ENCODE measurements at places on chromosomes 12 and 14.

GRCh38 chr14:44369401-44370123 lies 137.5 kb downstream of the FSCB start:
- no peak for DNase-seq

DNA sequence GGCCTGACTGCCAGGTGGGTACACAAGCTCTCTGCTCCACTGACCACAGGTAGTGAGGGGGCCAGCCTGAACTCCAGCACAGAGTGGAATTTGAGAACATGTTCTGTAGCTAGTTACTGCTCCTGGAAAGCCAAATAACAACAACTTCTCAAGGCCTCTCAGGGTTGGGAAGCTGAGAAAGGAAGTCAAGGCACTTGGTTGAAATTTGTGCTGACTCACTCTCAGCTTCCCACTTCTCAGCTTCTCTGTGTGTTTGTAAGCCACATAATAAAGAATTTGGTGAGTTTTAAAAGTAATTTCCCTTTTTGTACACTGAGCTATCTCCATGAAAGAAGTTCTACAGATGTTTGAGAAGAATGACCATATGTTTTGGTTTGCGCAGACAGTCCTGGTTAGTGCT lies 234.9 kb downstream of the KTN1 start:
- no peak for DNase-seq

DNA sequence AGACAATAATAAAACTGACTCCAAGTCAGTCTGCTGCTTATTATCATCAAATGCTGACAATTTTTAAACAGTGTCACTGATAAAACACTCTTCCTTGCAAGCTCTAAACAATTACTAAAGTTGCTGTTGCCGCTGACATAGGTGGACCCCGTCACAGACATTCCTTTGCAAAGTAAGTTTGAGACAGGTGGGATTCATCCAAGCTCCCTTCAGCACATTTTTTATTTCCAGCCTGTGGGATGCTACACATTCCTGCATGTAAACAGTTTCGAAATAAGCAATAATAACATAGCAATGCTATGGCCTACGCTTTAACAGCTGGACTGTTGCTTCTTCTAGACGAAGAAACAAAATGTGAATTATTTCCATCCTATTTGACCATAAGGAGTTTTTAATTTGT lies 85.4 kb upstream of the HIF1A start:
- no peak for DNase-seq

- DNase-seq: no peak
Observed at GRCh38 chr12:54032627-54033100, at the start of gene HOXC5. TSS of gene HOXC5 (plus strand) at chr12:54033050. CDS start at chr12:54033123, 73 bp downstream.

GRCh38 chr14:24911324-24912109 lies 138.4 kb downstream of the STXBP6 start:
- DNase-seq: no peak

- no peak for DNase-seq
Observed at GRCh38 chr12:33876618-33877017, 145.7 kb upstream of the ALG10 start.

DNA sequence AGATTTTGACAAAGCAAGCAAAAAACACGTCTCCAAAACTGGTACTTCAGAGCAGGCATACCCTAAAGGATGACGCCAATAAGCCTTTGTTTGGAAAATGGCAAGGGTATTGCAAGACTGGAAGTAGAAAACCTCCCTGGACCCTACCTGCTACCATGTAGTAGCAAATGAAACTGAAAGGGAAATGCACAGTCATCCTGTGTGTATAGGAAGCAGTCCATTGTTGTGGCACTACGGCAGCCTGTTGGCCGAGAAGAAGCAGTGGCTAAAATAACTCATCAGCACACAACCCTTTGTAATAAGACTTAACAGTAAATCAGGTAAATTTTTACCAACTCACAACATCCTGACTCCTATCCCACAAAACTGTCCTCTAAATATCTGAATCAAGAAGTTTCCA lies 386.4 kb downstream of the RGS6 start:
- DNase-seq: no peak

- DNase-seq: no peak
Observed at GRCh38 chr12:109818253-109818652, 14.9 kb downstream of the TRPV4 start.

DNA sequence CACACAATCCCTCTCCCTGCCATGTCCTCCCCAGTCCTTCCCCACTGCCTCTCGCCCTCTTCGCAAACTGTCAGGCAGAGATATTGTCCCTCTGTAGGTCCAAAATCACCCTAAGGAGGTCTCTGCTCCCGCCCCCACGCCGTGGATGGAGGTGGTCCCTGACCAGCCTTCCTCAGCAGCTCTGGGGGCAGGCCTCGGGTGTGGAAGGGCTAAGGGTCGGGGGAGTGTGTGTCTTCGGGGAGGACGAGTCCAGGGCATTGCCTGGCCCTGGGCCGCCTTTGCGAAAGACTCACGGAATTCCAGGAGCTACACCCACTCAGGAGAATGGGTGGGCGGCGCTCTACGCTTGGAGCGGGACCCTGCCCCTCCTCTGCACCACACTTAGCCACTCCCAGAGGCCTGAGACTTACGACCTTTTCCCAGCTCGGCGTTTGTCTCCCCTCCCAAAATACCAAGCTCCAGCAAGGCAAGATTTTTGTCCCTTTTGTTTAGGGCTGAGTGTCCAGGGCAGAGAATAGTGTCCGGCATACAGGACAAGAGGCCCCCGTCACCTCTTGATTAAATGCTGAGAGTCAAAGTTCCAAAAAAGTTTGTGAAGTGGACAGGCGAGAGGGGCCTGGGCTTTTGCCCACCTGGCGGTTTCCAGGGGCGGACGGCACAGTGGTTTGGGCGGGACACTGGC lies 881 bp downstream of the PYGL start:
- no peak for DNase-seq

DNA sequence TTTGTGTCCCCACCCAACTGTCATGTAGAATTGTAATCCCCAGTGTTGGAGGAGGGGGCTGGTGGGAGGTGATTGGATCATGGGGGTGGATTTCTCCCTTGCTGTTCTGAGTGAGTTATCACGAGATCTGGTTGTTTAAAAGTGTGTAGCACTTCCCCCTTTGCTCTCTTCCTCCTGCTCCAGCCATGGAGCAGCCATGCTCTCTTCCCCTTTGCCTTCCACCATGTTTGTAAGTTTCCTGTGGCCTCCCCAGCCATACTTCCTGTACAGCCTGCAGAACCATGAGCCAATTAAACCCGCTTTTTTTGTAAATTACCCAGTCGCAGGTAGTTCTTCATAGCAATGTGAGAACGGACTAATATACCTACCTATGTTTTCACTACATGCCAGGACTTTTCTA lies 2.6 kb upstream of the POC1B start:
- no peak for DNase-seq

GRCh38 chr12:81502912-81503695 lies 256.0 kb downstream of the PPFIA2 start:
- DNase-seq: no peak

DNA sequence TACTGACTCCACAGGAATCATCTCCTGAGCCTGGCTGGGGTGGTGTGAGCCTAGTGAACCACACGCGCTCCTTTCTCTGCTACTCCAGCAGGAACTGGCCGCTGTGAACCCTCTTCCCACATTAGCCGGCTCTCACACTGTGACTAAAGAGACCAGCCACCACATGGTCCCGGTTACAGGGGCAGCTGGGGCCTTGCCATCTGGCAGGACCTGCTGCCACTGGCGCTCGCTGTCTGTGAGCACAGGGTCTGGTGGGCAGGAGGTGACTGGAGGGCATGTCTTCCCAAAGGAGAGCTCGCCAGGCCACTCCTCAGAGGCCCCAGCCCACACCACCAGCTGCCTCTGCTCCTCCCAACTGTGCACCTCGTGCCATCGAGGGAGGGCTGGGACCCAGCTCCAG lies 99.3 kb downstream of the SINHCAF start:
- DNase-seq: no peak

DNA sequence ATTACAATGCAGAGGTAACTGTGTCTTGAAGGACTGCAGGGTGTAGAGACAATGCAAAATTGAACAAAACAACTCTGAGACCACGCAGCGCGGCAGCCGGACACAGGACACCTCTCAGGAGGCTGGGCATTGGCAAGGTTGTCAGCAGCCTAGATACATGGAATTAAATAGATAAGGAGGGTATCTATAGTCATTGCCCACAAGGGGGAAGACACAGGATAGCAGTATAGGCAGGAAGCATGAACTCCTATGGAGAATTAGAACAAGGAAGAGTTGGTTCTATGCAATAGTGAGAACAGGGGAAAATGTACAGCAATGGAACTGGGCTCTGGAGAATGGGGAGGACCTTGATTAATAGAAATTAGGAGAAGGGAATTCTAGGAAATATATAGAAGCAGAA lies 164.1 kb downstream of the C12orf42 start:
- no peak for DNase-seq

- no peak for DNase-seq
Observed at GRCh38 chr14:57464008-57464730, 29.5 kb downstream of the CCDC198 start.

DNA sequence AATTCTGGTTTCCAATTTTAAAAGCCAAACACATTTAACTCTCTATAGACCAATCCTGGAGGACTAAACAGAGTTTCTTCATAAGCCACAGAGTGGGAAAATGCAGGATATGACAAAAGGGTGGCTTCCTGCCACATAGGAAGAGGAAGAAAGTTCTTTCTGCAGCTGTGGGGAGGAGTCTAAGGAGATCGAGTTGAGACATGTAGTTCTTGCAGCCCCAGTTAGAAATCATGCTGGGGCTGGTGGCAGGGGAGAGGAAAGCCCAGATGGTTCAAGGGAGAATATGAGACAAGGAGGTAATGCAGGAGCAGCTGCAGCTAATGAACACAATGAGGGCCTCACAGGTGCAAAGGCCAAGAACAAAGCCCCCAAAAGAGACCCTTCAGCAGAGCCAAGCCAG lies 85.0 kb upstream of the ARID2 start:
- no peak for DNase-seq

DNA sequence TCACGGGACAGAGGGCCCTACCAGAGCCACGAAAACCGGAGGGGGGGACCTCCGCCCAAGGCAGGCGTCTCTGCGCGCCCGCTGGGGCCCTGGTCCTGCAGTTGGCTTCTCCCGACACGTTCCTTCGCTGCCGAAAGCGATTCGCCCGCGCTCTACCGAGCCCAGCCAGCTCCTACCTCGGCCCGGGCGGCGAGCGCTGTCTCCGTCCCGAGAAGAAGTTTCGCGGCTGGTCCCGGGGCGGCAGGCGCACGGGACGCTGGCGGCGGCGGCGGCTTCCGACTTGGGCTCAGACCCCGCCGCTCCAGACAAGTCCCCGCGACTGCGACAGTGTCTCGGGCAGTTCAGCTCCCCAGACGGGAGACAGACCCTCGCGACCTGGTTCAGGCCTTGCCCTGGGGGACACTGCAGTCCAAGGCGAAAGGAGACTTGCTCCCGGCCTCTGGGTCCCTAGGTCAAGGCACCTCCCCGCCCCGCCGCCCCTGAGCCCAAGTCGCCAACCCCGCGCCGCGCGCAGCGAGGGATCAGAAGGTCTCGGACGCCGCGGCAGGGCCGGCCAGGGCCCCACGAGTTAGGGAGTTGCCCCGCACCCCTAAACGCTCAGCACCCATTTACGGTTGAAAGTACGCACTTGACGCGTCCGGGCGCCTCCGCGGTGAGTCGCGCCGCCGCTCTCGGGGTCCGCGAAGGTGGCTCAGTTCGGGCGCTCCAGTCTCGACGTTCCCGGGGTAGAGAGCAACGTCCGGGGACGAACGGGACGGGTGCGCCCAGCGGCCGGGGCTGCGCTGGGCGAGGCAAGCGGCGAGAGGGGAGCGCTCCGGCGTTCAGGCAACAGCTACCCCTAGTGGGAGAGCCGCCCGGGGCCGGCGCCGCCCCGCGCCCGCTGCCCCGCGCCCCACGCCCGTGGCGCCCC lies 1.4 kb upstream of the DIO3 start:
- DNase-seq: no peak

GRCh38 chr14:99968191-99968920 lies 96.9 kb upstream of the EVL start:
- DNase-seq: no peak

DNA sequence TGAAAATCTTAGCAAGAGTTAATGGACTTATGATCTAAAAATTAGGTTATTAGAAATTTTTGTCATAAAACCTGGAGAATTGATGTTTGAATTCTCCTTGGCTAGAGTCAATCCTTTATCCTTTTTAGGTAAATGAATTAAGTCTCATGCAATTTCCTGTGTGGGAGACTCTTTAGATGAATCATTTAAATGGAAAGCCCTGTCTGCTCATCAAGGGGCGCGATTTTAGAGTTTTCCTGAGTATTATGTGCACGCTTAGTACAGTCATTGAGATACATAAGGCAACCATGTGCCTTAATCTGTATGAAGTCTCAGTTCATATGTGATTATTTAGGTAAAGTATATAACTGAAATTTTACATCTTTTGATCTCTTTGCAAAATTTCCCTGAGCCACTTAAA lies 974.7 kb downstream of the NRXN3 start:
- no peak for DNase-seq

DNA sequence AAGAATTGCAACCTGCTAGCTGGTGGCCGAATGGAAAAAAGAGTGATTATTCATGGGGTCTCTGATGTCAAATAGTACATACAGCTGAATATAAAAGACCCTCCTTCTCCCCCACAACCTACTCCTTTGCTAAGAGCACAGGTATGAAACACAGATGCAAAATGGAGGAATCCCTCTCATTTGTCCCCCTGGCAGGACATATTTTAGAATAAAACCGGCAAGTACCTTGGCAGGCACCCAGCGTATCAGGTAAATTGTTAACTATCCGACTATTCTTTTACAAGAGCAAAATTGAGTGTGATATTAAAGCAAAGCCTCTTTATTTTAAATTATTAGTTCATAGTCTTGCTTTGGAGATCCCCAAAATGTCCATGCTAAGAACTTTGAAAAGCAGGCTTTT lies 73.7 kb upstream of the USP44 start:
- no peak for DNase-seq
